IMR-90 (cell line): ENCODE measurements at places on chromosomes 6 and 20.

GRCh38 chr20:62087227-62087626 lies 21.5 kb upstream of the TAF4 start:
- no peak for DNase-seq

GRCh38 chr6:108661430-108661829 lies 100.7 kb downstream of the FOXO3 start:
- DNase-seq: peak; percentile 82

DNA sequence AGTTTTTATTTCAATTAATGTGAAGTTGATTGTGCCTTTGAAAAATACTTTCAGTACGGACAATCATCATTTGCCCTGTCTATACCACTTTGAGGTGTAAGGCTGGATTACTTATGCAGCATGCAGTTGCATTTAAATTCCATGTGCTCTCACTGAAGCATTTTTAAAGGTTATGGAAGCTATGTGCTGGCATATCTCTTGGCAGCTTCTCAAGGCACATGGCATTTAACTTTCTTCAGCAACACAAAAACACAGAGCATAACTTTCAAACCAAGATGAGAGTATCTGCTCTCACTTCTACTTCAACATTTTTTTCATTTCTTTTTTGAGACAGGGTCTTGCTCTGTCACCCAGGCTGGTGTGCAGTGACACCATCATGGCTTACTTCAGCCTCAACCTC lies 360.6 kb upstream of the RUNX2 start:
- DNase-seq: no peak

GRCh38 chr6:140360651-140361050 lies 986.2 kb upstream of the CITED2 start:
- DNase-seq: peak; percentile 30

GRCh38 chr20:51799401-51799860 lies 2.9 kb downstream of the SALL4 start:
- DNase-seq: no peak

GRCh38 chr20:2237059-2237458 lies 58.7 kb upstream of the TGM3 start:
- DNase-seq: peak; percentile 95

DNA sequence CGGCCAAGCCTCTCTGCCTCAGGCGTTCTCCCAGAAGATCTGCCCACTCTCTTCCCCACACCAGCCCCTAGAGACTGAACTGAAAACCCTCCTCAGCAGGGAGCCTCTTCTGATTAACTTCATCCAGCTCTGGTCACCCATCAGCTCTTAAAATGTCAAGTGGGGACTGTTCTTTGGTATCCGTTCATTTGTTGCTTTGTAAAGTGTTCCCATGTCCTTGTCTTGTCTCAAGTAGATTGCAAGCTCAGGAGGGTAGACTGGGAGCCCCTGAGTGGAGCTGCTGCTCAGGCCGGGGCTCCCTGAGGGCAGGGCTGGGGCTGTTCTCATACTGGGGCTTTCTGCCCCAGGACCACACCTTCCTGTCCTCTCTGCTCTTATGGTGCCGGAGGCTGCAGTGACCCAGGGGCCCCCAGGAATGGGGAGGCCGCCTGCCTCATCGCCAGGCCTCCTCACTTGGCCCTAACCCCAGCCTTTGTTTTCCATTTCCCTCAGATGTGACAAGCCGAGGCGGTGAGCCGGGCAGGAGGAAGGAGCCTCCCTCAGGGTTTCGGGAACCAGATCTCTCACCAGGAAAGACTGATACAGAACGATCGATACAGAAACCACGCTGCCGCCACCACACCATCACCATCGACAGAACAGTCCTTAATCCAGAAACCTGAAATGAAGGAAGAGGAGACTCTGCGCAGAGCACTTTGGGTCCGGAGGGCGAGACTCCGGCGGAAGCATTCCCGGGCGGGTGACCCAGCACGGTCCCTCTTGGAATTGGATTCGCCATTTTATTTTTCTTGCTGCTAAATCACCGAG lies 14.2 kb downstream of the VEGFA start:
- no peak for DNase-seq

DNA sequence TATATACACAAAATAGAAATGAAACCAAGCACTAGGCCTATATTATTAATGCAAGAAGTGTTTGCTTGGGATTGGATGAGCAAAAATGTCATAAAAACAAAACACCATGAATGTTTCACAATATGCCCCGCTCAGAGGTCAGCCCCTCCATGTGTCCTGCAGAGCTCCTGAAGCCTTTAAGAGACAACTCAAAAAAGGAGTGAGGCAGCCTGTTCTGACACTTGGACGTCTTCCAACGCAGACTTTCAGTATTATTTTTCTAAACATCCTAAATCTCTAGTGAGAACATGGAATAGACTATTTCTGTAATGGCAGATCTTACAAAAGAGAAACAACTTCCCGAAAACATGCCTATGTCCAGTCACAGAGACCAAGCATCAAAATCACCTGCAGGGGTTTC lies 322.6 kb downstream of the PRKN start:
- DNase-seq: no peak

- DNase-seq: no peak
Observed at GRCh38 chr6:13470238-13471140, 16.9 kb downstream of the GFOD1 start.

- DNase-seq: no peak
Observed at GRCh38 chr6:98958776-98959175, 11.0 kb upstream of the FBXL4 start.

- DNase-seq: peak; percentile 30
Observed at GRCh38 chr20:4997222-4997621, 4.1 kb downstream of the SLC23A2 start.

DNA sequence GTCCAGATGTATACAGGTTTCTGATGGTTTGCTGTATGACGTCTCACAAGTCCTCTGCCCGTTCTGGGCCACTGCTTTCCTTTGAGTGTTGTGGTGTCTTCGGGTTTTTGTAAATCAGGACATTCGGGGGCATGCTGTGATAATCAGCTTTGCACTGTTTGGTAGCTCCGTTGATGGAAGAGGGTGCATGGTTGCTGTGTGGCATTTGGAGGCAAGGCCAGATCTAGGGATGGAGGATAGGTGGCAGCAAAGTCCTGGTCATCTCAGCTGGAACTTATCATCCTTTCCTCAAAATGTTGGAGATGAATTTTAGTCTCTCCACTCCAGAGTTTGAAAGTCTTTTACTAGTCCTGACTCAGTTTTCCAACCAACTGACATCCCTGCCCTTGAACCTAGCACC lies 91.0 kb downstream of the SCP2D1 start:
- no peak for DNase-seq

GRCh38 chr6:155248008-155249001 lies 15.5 kb upstream of the CLDN20 start:
- peak; percentile 77 for DNase-seq

DNA sequence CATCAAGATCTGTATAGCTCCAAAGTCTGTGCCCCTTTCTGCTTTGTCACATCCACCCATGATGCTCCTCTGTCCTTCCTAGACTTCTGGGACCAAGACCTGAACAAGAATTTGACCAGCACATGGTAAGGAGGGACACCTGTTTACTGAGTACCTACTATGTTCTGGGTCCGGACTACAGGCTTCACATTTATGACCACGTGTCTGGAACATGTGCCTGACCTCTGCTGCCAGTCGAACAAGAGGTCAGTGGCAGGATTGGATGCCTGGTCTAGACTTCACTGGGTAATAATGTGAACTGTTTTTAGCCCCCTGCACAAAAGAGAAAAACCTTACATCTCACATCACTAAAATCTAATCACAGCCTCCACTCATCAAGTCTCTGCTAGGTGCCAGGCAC lies 7.3 kb upstream of the PDYN start:
- DNase-seq: no peak

DNA sequence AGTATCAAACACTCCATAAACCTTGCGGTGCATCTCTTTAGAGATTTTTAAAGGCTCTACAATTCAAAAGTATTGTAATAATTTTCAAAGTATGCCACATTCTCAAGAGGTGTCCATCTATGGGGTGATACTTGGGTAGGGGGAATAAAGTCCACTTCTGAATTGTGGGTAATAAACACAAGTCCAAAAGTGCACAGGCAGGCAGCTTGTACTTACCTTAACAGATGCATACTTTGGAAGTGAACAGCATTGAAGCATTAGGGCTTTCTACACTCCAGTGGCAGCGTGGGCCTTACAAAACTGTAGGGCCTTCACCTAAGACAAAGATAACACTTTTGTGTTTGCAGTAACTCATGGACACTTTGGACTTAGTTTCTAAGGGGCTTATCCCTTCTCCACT lies 58.6 kb downstream of the AIG1 start:
- DNase-seq: no peak

GRCh38 chr6:131948692-131949619 lies 2.2 kb downstream of the CCN2 start:
- DNase-seq: peak; percentile 92

- DNase-seq: no peak
Observed at GRCh38 chr6:41469156-41470028, 76.8 kb upstream of the FOXP4 start.

GRCh38 chr20:62557462-62557861 lies 81.7 kb upstream of the GATA5 start:
- DNase-seq: no peak

DNA sequence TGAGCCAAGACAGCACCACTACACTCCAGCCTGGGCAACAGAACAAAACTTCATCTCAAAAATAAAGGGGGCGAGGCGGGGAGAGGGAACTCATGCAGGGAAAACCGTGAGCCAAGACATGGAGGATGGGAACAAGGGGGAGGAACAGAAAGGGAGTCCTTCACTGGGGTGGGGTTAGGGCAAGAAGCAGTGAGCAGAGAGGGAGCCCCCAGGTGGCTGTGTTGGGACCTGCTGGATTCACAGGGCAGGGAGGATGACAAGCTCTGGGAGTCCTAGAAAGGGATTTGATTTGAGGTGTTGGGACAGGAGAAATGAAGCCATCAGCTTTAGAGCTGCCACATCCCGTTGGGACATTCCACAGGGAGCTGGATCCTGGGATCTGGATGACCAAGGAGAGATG lies 90.6 kb upstream of the TOP1 start:
- no peak for DNase-seq

- DNase-seq: no peak
Observed at GRCh38 chr6:158892266-158892665, 73.1 kb upstream of the EZR start.

DNA sequence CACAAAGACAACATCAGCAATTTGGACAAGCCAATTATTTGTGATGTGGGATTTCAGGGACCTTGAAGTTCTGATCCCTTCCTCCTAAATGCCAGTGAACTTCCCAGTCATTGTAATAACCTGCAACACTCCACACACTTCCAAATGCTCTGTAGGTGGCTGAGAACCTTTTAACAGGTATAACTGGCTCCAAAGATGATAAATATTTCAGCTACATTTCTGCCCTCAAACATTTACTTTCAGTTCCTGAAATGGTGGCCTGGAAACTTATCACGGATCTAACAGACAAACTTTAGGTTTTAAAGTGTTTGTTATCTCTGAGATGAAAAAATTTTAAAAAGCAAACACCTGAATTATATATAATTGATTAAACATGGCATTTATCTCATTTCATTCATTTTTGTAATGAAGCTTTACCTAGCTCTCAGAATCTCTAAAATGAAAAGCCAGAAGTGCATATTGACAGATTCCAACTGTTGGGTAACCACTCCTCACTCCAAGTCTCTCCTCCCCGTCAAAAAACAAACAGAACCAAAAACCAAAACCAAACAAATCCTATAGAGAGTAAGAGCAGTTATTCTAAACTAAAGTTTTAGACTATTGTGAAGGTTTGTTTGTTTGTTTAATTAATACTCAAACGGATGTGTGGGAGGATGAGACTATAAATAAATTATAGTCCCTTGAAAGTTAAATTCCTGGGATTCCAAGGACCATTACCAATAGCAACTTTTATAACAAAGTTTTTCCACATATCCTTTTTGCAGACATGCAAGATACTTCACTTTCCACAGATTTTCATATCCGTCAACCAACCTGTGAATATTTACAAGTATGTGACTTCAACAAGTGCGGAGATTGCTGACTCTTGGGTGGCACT lies 12.4 kb upstream of the KIAA0408 start:
- peak; percentile 23 for DNase-seq

GRCh38 chr20:14957402-14957801 lies 620.0 kb upstream of the FLRT3 start:
- DNase-seq: no peak

DNA sequence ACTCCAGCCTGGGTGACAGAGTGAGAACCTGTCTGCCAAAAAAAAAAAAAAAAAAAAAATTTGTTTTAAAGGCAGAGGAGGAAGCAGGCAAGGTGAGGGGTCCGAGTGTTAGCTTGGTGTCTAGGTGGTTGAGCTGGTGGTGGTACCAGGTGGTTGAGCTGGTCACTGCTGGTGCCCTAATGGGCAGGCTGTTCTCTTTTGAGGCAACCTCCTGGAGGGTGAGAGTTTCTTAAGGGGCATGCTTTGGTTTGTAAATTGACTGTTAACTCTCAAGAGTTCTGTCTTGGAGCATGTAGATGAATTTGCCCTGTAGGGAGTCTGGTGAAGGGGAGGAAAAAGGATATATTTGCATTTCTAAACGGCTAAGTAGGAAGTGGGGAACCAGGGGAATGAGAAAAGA lies 52.7 kb downstream of the BANF2 start:
- no peak for DNase-seq

DNA sequence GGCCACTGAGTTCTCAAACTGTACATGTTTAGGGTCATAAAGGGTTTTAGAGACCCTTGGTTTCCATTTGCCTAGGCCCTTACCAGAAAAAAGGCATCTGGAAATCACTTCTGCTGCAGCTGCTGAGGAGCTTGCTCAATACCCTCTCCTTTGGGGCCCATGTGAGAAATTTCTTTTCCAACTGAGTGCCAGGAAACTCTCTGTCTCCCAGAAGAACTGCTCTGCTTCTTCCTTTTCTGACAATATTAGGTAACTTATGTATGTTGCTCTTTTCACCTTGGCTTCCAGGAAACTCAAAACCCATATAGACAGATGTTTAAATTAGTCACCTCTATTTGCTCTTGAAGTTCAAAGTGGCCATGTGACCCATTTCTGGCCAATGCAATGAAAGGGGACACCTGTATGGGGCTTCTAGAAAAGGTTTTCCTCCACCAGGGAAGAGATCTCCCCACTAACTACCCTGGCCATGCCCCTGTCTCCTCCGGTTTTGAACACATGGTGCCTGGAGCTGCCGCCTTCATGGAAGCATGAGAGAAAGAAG lies 121.6 kb downstream of the PREX1 start:
- no peak for DNase-seq

DNA sequence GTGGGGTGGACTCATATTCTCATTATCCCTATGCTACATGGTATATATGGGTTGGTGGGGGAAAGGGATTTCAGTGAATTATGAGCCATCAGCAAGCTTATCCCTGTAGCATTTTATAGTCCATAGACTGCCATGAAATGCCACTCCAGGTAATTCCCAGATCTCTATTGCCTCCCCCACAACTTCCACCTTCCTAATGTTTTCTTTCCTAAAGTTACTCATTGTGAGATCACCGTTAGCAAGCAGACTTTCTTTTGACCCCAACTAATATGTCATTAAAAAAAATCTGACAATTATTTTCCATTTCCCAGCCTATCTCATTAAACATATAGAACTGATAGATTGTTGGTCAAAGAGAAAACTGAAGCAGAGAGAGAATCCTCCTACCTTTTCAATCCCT lies 40.7 kb upstream of the TBX18 start:
- DNase-seq: no peak

GRCh38 chr6:119148825-119149525 lies 70.5 kb upstream of the FAM184A start:
- peak; percentile 51 for DNase-seq

GRCh38 chr6:161963181-161963580 lies 689.3 kb upstream of the AGPAT4 start:
- DNase-seq: no peak
